Immature natural killer cell (primary cell): ENCODE measurements at places on chromosomes 7 and 10.

DNA sequence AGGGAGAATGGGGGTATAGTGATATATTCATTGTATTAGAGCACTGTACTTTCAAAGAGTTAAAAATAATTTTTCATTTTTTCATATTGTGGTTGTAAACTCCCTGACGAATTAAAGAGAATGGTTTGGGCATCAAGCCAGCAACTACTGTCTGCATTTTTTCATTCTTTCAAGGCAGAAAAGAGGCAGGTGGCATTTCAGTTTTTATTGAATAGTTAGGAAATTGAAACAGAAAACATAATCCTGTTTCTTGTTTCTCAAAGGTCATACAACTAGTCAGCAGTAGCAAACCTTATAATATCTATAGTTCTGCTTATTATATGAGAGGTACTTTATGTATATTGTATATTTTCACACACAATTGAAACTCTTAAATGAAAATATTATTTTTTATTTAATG is 303.9 kb upstream of the KCND2 start:
- DNase-seq, result no peak

DNA sequence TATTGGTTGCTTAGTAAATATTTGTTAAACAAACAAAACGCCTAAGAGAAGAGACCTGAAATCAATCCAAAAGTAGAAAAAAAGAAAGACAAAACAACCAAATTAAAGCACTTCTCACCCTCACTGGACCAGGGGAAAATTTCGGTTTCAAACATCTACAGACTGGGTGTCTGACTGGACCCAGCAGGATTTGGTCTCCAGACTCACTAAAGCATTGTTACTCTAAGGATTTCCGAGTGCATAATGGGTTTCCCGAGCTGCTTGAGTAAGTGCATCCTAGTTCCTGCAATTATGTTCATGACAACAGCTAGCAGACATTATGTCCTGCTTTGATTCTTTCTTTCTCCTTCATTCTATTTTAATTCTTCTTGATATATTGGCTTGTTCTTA is 51.8 kb upstream of the FAM3C start:
- DNase-seq, result no peak

DNA sequence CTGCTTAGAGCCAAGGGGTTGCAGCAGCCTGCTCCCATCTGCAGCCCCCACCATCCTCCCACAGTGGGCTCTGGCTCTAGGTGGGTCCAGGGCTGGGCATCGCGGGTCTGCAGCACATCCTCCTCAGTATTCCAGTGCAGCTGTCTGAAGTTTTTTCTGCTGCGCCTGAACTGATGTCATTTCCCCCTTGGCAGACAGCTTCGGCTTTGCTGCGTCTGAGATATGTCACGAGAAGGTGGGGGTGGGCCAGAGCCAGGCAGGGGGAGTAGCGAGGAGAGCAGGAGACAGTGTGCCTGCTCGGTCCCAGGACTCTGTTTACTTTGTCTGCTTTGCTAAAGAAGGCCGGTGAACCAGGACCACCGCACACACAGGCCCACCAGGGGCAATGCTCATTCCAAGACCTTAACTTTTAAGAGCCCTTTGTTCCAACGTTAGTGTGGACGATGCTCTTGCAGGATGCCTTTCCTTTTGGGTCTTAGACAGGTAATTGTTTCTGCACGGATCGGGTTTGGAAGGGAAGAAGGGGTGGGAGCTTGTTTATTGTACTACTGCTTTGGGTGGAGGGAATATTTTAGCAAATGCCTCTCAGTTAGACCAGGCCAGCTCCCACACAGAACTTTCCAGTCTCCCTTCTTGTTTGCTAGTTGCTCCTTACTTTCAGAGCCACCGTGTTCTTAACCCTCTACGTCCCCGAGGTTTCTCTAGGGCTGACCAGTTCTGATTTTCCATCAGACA is 32.4 kb downstream of the WBP1L start:
- no peak for DNase-seq

GRCh38 chr10:71742301-71743088 is 22.9 kb upstream of the C10orf105 start:
- peak; percentile 74 for DNase-seq

GRCh38 chr7:91031757-91032156 is 232.5 kb upstream of the FZD1 start:
- no peak for DNase-seq
